ENCODE measurements at places on chromosomes 4 and X. TPM values are rescaled to one million over a fixed set of nuclear protein-coding genes. Genes with fewer than 3 reads are reported as not detected.

Gene GPRASP1
- 114 TPM for total RNA-seq

Gene ATP10D
- total RNA-seq: 21.3 TPM

Gene NEIL3
- total RNA-seq: not detected

Gene CCSER1
- 44.1 TPM for total RNA-seq

Gene TMPRSS11E
- not detected for total RNA-seq

Gene F11
- total RNA-seq: not detected

Gene MAGEB10
- total RNA-seq: not detected

Gene ZCCHC18
- total RNA-seq: 12.1 TPM

Gene WDFY3
- total RNA-seq: 165 TPM

Gene SLC6A14
- total RNA-seq: not detected

Gene ADAM29
- total RNA-seq: not detected

DNA sequence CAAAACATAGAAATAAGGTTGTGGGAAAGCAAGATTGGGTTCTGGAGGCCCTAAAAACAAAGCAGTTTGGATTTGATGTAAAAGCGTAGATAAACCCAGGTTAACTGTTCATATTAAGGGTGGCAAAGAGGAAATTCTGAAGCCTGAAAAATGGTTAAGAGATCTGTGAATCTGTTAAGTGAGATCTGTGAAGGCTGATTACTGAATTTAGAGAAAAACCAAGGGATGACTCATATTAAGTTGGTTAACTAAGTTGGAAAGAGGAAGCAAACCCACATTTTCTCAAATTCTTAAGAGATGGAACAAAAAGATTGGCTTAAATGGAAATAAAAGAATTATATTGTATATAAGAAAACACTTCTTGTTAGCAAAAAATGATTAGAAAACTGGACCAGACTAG is 22.8 kb downstream of the GPAT3 start:
- DNase-seq: no peak

DNA sequence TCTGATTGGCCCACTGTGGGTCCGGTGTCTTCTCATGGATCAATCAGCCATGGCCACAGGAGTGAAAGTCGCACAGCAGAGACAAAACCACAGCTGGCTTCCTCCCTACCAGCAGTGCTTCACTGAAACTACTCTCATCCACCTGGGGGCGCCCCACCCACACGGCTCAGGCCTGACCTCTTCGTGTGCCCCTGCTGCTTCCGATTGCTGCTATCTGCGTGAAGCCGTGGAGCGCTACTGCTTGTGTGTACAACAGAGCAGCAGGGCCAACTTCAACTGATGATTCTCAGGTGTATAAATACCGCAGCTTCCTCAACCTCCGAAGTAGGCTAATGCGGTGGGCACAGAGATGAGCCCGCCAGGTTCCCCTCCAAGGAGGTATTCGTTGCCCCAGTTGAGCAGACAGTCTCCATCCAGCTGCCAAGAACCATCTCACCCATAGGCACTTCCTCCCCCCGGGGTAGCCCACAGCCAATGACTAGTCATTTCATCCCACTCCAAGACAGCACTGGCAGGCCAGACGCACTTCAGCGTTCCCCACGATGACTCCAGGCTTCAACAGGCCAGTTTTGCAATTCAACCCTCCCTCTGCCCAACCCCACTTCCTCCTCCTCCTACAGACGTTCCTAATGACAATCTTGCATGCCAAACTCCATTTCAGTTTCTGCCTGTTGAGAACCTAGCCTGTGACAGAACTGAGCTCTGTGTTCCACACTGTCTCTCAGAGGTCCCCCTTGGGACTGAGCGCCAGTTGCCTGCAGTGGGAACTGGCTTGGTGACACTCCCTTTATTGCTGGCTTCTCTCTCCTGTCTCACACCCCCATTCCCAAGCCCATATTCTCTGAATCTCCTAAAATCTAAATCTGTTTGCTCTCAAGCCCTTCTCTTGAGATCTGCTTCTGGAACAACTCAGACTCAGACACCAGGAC is 41.3 kb upstream of the ATP6AP2 start:
- no peak for DNase-seq

- DNase-seq: no peak
These were observed 133.7 kb downstream of the AMELX start for GRCh38 chrX:11426712-11427452.

- DNase-seq: no peak
These were observed 319.0 kb downstream of the DKK2 start for GRCh38 chr4:106717091-106717490.

DNA sequence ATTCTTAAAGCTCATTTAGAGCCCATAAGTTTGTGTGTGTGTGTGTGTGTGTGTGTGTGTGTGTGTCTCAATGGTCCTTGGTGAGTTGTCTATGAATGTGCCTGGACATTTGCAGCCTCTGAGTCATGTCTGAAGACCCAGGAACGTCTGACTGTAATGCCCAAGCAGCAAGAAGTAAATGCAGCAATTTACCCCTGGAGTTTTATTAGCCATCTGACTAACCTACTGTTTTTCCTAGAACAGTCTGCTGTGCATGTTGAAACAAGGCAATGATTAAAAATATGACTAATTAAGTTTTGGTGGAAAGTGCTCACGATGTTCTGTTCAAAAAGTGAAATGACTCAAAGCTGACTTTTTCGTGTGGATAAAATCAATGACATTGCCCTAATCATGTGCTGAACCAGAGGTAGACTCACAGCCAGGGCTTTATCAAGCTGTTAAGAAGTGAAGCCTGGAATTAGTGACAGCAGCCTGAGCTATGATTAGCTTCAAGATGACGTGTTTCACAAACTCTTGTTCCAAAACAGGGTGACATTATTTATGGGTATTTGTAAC is 201.6 kb downstream of the CPE start:
- DNase-seq: no peak

GRCh38 chr4:80926446-80926845 is 104.1 kb upstream of the BMP3 start:
- no peak for DNase-seq

DNA sequence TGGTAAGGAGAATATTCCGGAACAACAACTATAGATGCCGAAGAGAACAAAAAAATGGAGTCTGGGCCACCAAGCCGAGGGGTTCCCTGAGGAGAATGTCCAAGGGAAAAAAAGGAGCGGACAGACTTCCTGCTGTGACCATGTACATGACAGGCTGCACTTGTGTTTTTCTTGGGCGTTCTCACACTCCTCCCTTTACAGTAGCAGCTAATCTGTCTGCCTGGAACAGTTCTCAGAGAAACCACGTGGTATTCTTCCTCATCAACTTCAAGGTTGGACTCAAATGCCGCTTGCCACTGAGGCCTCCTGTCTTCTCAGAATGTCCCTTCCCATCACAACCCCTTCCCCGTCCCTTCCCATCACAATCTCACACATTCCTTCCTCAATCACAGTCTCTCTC is 30.8 kb upstream of the MTNR1A start:
- no peak for DNase-seq

GRCh38 chr4:124253080-124253479 is 459.5 kb downstream of the ANKRD50 start:
- DNase-seq: no peak

GRCh38 chrX:65862638-65863037 is 177.2 kb downstream of the VSIG4 start:
- no peak for DNase-seq

GRCh38 chr4:22790631-22791030 is 97.9 kb downstream of the GBA3 start:
- no peak for DNase-seq

GRCh38 chrX:136057567-136057966 is 72.3 kb downstream of the SLC9A6 start:
- no peak for DNase-seq

- no peak for DNase-seq
These were observed 12.5 kb upstream of the OSTC start for GRCh38 chr4:108637856-108638255.

GRCh38 chr4:16731776-16732380 is 166.6 kb downstream of the LDB2 start:
- DNase-seq: no peak

GRCh38 chr4:20487852-20488251 is 212.4 kb upstream of the PACRGL start:
- DNase-seq: no peak

DNA sequence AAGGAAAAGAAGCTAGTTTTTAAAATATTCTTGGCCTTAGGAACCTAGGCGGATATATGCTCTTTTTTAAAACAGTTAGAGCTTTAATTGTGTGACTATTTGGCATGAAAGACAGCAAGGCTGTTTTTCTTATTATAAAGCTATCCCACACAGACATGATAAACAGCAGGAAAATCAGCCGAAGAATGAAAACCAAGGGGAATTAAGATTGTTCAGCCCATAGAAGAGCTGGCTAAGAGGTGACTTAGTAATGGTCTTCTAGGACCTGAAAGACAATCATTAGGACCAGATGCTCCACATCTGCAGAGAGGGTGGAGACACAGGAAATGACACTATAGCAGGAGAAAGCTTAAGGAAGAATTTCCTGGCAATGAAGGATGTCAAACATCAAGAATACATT is 171.4 kb upstream of the NRK start:
- DNase-seq: no peak

DNA sequence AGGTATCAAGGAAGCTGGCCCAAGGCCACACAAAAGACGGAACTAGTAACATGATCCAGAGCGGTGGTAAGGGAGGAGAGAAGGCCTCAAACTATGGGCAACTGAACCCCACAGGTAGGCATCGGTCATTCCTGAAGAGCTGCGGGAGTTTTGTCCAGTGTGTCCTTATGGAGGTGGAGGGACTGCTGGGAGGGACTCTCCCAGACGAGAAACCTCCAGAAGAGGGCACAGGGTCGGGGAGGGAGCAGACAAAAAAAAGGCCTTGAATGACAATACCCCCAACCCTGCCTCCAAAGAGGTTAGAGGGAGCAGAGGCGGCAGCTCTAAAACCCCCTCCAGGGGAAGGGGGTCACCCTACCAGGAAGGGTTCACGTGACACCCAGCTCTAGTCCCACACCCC is 6.5 kb downstream of the PQBP1 start:
- DNase-seq: no peak

DNA sequence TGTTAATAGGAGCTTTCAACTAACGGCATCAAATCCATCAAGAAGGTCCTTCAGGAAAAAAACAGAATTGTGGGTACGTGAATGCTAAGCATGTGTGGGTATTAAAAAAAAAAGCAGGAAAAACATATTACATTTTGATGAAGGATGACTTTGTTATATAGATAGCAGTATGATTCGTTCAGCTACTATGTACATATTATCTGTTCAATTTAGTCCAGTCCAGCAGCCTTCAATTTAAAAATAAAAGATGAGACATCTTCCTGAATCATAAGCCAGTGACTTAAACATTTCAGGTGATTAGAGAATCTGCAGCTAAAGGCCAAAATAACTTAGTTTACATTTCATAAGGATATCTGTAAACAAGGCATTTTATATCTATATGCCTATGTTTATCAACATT is 63.4 kb downstream of the LCORL start:
- DNase-seq: no peak

DNA sequence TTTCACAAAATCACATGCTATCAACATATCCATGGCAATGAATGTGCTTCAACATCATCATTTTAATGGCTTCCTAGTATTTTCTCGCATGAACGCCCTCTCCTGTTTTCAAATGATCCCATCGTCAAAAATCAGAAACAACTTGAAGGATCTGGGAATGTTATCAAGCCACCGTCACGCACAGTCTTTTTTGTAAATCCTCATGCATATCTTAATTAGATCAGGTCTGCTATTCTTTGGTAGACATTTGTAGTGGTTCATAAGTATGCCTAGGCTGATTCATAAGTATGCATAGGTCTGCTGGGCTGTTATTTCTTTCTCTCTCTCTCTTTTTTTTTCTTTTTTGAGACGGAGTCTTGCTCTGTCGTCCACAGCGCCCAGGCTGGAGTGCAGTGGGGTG is 101.6 kb downstream of the CLNK start:
- DNase-seq: no peak

- DNase-seq: no peak
These were observed 74.3 kb downstream of the DCHS2 start for GRCh38 chr4:154417373-154417673.

DNA sequence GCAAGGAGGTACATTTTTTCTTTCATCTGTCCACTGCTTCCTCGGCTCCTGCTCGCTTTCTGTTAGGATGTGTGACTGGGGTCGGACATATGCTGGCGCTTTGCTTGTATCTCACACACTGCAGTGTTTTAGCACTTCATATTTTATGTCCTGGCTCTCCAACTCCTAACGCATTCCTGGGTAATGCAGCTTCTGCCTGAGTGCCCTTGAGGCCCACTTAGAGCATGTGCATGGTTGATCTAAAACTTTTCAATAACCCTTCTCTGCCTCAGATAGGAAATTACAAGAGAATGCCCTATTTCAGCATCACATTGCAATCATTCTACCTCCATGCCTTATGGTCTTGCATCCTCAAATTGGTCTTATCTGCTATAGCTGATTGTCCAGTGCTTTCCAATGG is 65.3 kb downstream of the NEIL3 start:
- DNase-seq: no peak

- no peak for DNase-seq
These were observed 48.1 kb upstream of the UGT2B15 start for GRCh38 chr4:68718447-68719074.

- DNase-seq: no peak
These were observed 45.5 kb downstream of the FAM9B start for GRCh38 chrX:8988446-8988845.

DNA sequence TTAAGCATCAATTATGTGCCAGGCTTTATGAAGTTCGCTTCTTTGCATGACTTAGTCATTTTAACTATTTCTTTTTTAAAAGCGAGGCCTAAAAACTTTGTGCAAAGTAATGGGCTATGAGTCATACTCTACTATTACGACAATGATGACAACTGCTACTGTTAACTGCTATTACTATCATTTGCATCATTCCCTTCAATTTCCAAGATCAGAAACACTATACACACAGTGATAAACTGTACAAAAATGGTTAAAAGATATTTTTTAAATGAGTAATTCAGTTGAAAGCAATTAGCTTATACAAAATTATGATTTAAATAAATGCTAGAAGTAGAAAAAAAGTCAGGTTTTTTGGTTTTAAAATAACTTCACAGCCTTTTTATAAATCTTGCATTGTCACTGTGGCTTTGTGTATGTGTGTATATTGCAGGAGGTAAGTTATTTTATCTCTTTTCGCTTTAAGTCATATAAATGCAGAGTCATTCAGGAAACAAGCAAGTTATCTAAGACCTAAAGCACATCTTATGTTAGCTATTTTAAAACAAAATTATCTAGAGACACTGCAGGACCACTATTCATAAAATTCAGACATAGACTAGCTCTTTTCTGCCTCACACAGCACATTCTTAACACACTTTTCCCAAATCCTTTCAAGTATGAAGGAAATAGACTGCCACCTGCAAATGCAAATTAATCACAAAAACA is 18.5 kb upstream of the CXCL3 start:
- no peak for DNase-seq

DNA sequence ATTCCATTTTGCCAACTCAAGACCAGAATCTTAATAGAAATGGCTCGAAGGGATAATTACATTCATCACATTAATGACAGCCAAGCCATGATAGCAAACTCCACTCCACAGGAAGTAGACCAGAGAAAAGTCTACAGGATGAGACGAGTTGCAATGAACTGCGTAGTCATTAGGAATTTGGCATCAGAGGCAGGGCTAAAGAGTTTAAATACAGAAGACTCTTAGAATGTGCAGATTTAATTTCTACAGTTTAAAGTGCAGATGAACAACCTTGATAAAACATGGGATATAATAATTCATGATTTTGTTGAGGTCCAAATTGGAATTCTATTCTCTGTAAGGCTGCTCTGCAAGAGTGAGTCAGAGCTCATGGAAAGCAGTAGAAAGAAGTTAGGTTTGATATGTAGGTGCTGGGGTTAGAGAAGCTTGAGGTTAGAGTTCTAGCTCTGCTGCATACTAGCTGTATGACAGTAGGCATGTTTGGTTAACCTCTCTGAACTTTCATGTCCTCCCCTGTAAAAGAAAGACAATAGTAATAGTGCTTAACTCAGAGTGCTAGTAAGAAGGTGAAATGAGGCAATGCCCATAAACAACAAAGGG is 32.2 kb downstream of the LNX1 start:
- no peak for DNase-seq
